ENCODE measurements at places on chromosomes 4 and X.

- no peak for DNase-seq
Measured at GRCh38 chr4:184232975-184233374, 15.3 kb upstream of the ENPP6 start.

DNA sequence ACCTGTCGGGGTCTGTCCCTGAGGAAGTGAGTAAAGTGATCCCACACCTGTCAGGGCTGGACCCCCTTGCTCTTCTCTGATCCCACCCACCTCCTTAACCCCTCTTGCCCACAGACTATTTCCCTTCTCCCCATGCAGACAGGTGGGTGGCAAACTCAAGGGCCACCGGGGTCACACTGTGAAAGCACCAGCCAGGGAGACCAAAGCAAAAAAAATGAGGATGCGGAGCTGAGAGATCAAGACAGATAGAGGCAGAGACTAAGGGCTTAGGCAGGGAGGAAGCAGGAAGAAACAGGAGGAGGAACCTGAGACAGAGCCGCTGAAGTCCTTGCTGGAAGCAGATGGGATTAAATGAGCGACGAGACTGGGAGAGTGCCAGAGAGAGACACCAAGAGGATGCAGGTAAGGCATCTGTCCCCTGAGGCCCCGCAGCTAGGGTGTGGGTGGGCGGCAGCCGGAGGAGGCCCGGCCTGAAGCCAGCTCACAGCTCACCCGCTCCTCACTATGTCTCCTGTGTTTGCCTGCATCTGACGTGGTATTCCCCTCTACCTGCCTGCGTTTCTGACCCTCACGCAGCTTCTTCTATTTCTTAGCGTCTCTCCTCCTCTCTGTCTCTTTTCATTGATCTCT, 7.2 kb downstream of the TIMM17B start:
- no peak for DNase-seq

GRCh38 chrX:130754353-130754752, 148.7 kb downstream of the ENOX2 start:
- no peak for DNase-seq

- no peak for DNase-seq
Measured at GRCh38 chrX:24018809-24019208, 8.2 kb downstream of the KLHL15 start.

- DNase-seq = no peak
Measured at GRCh38 chr4:27020603-27021002, 160.0 kb downstream of the STIM2 start.

DNA sequence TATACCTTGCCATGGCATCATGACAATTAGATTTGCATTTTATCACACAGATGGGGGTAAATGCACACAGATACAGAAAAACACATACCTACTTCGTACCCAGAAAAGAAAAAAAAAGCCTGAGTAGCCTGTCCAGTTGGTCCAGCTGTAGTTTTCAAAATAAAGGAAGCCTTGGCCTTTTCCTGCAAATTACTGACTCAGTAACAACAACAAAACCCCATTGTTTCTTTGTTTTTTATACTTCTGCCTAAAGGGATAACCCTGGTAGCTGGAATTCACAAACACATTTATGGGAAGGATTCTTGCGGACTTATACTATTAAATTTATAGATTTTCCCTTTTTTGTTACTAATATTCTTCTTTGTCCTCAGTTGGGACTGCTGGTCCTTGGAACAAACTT, 156.4 kb upstream of the PCDH10 start:
- no peak for DNase-seq

GRCh38 chrX:2576793-2577192, 76.0 kb upstream of the DHRSX start:
- DNase-seq = no peak

GRCh38 chr4:113707048-113707447, 54.5 kb downstream of the CAMK2D start:
- no peak for DNase-seq

All from activated CD4-positive, alpha-beta T cell treated with anti-CD3 and anti-CD28 coated beads, Interleukin-2, amount 50 U/mL, for 24 hours (primary cell).